ENCODE measurements at places on chromosomes 2 and 18. TPM values are rescaled to one million over a fixed set of nuclear protein-coding genes. Genes with fewer than 3 reads are reported as not detected.

SRBD1 gene
- total RNA-seq: 13.6 TPM

GPR45 gene
- not detected for total RNA-seq

EFR3B gene
- 0.50 TPM for total RNA-seq

GBX2 gene
- not detected for total RNA-seq

SEPTIN10 gene
- 51.0 TPM for total RNA-seq

PRKCE gene
- total RNA-seq: 3.7 TPM

SATB2 gene
- total RNA-seq: 2.5 TPM

CD28 gene
- total RNA-seq: not detected

SERPINE2 gene
- total RNA-seq: 14.0 TPM

PKDCC gene
- total RNA-seq: 52.9 TPM

UPP2 gene
- not detected for total RNA-seq

GRB14 gene
- not detected for total RNA-seq

IKZF2 gene
- 5.9 TPM for total RNA-seq

MYO5B gene
- 0.17 TPM for total RNA-seq

DNAJC5G gene
- not detected for total RNA-seq

TGFA gene
- not detected for total RNA-seq

CNTNAP5 gene
- not detected for total RNA-seq

Data from bronchus fibroblast of lung (primary cell).